ENCODE measurements at places on chromosomes 16 and 17.
A peak's percentile ranks its signal among the peaks of the same experiment; 100 is the strongest.

DNA sequence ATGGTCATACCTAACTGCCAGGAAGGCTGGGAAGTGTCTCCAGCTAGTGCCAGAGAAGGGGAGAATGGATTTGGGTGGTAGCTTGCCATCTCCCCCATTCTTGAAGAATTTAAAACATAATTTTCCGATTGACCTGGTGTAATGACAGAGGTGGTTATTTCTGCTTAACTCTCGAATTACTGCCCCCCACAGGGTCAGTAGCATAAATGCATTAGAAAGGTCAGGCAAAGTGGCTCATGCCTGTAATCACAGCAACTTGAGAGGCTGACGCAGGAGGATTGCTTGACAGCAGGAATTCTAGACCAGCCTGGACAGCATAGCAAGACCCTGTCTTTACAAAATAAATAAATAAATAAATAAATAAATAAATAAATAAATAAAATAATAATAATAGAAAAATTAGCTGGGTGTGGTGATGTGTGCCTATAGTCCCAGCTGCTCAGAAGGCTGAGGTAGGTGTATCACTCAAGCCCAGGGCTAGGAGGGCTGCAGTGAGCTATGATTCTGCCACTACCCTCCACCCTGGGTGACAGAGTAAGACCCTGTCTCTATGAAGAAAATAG is 27.5 kb downstream of the TMC7 start:
- DNase-seq = no peak

- peak; percentile 88 for DNase-seq
Measured at GRCh38 chr16:55508941-55509931, at the start of gene LPCAT2. Gene LPCAT2, plus strand, starts transcription at chr16:55509072. Its CDS starts 110 bp downstream, at chr16:55509182.

- DNase-seq = no peak
Measured at GRCh38 chr17:59632398-59632797, 12.7 kb downstream of the CLTC start.

DNA sequence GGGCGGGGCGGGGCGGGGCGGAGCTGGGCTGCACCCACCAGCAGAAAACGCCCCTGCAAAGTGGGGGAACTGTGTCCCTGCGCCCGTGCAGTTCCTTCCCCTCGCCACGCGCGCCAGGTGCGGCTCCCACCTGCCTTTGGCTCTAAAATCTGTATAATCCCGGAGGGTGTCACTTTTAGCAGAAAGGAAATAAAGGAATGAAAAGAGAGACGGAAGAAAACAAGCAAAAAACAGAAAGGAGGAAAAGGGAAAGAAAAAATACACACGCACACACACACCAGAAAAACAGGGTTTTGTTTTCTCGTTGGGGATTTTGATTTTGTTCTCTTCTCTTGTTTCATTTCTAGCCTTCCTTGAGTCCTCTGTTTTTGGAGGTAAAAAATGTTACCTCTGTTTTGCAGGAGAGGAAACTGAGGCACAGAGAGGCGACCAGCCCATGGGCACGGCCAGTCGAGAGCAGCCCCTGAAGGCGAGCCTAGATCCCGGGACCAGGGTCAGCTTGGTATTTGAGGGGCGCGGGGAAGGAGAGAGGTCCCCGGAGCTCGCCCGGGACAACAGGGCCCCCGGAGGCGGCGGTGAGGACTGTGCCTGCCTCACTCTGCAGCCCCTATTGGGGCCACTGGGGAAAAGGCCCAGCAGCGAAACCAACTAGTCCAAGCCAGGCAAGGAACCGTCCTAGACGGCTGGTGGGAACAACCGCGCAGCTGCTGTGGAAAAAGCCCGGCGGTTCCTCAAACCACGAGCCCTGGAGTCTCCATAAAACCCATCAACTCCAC is 594 bp upstream of the CARHSP1 start:
- DNase-seq = no peak

GRCh38 chr16:57889522-57889921 is 81.4 kb downstream of the CNGB1 start:
- DNase-seq = no peak

GRCh38 chr17:21072745-21073197 is 30.0 kb upstream of the USP22 start:
- no peak for DNase-seq

- DNase-seq = no peak
Measured at GRCh38 chr17:27793168-27793905, 7.0 kb downstream of the NOS2 start.
